ENCODE measurements at places on chromosomes 3 and 15.

GRCh38 chr15:51144021-51144532 lies 49.4 kb upstream of the TNFAIP8L3 start:
- DNase-seq, result no peak

DNA sequence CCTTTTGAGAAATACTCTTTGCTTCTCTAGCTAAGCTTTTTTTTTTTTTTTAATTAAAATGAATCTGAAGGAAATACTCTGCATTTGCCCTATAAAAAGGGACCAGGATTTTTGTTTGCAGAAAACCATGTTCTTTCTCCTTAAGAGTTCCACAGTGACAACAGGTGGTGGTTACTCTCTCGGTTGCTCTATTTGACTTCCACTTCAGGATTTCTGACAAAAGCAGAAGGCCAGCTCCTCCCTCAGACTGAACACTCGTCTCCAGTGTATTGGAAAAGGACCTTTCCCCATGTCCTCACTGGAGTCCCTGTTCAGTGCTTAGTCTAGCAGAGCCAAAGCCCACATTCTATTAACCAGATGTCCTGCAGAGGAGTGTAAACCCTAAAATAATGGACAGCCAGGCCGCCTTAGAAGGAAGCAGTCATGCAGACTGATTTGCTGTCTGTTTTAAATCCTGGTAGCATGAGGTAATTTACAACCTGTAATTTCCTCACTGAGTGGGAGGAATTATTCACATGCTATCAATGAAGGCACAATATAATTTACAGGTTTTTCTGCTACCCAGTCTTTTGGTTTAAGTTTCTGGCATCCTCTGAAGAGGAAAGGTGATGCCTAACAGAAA lies 599.3 kb downstream of the PYDC2 start:
- no peak for DNase-seq

- no peak for DNase-seq
Measured at GRCh38 chr3:155743606-155744005, 1.3 kb downstream of the PLCH1 start.

- no peak for DNase-seq
Measured at GRCh38 chr3:71168121-71168721, 415.3 kb downstream of the FOXP1 start.

DNA sequence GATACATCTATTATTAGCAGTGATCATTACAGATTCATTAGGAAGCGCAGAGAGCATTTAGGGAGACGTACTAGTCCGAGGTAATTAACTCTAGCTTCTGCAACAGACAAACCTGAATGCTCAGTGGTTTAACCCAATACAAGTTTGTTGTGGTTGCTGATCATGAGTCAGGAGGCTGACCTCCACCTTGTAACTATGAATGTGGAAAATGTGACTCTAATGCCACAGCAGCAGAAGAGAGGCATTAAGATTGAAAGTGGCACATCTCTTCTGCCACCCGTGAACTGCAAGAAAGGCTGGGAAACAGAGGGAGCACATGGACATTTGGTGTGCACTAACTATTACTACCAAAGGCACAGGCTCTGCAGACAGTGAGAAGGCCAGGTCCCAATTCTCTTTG lies 71.2 kb upstream of the C3orf80 start:
- no peak for DNase-seq

DNA sequence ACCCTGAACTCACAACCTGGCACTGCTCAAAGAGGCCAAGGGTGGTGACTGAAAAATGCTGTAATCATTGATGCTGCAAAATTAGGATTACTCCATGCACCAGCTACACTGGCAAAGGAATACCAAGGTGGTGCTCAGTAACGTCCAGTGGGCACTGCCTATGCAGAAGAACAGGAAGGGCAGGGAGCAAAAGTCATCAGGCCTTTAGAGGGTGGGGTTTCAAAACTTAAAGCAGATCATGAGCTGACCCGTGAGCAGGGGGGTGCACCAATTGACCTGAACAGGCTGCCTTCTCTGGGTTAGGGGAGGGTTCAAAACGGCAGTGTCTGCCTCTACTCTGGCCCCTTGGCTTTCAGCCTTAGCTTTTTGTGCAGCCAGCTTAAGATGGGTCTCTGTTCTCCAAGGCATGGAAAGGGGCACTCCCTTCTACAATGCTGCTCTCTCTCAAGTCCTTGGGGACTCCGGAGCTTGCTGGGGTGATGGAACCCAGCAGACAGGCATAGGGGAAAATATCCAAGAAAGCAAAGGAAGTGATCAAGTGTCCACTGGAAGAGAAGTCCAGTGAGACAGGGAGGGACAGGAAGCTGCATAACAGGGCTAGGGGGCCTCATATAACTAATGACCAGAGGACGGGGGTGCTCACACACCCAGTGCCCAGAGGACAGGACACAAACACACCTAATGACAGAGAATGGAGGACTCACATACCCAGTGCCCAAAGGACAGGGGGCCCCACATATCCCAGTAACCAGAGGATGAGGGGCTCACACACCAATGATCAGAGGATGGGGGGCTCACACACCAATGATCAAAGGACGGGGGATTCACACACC lies 11.4 kb downstream of the RAB6B start:
- DNase-seq, result no peak

GRCh38 chr3:149330609-149331331 lies 2.7 kb downstream of the TM4SF18 start:
- DNase-seq, result no peak

DNA sequence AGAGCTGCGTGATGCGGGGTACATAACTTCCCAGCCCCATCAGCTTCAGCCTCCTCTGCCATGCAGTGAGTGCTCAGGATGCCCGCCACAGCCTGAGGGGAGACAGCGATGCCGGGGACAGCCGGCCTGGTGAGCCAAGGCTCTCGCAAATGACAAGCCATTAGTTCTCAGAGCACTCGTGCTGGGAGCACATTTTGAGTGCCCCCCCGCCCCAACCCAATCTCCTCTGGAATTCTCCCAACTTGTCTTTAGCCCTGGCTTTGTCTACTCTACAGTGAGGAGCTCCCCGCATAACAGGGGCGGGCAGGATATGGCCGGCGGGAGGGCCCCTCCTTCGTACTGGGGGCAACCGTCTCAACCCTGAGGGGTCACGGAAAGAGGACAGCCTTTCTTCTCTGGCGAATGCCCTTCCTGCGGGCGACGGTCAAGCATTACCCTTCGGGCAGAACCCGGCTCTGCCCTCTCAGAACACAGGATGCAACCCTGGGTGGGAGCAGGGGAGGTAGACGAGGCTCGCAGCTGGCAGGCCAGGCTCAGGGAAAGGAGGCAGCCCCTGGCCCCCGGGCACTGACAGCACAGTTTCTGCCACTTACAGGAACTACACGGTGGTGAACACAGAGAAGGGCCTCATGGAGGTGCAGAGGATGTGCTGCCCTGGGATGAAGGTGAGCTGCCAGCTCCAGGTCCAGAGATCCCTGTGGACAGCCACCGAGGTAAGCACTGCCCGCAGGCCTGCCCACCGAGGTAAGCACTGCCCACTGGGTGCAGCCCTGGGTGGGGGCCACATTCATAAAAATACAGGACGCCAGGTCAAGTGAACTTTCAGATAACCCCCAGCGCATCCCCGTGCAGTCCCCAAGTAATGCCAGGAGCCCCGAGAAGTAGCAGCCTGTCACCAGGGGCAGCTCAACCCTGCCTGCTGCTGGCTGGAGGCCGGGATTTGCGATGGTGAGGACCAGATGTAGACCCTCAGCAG lies 141.7 kb downstream of the LRRK1 start:
- no peak for DNase-seq

GRCh38 chr3:115418583-115418982 lies 204.7 kb upstream of the GAP43 start:
- peak; percentile 9 for DNase-seq

DNA sequence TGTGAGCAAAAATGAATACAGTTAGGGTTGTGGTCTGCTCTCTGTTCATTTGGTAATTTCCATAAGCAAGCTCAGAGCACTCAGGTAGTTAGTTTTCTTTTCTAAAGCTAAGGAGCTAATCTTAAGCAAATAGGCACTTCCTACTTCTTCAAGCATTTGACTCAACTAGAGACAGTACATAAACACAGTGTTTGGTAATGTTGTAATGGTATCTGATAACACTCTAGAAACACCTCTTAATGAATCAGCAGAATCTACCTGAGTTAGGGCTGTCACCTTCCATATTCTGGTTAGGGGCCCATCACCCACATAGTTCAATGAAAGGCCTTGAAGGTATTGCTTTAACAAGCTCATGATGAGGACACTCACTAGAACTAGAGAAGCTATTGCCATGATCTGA lies 83.1 kb downstream of the PLCH1 start:
- DNase-seq, result no peak

DNA sequence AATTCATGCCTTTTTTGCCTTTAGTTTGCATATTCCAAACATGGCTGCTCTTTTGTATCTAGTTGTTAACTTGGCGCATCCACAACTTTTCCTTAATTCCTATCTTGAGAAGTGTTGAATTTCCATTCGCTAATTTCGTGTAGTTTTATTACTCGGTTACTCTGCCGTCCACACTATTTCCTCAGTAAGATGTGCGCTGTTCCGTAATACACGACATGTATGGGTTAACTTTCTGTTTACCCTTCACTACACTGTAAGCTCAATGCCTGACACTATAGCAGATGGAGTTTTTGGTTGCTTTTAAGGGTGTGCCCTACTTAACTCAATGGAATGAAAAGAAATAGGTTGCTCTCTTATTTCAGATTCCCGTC lies 724 bp downstream of the RPSA start:
- no peak for DNase-seq

- no peak for DNase-seq
Measured at GRCh38 chr3:181727341-181728032, 15.8 kb downstream of the SOX2 start.

GRCh38 chr3:14780927-14781507 lies 37.7 kb upstream of the FGD5 start:
- DNase-seq, result no peak
